ENCODE measurements at places on chromosomes 3 and 15. TPM values are rescaled to one million over a fixed set of nuclear protein-coding genes. Genes with fewer than 3 reads are reported as not detected.

GRCh38 chr3:171688002-171688401 lies 122.3 kb downstream of the PLD1 start:
- no peak for DNase-seq

DNA sequence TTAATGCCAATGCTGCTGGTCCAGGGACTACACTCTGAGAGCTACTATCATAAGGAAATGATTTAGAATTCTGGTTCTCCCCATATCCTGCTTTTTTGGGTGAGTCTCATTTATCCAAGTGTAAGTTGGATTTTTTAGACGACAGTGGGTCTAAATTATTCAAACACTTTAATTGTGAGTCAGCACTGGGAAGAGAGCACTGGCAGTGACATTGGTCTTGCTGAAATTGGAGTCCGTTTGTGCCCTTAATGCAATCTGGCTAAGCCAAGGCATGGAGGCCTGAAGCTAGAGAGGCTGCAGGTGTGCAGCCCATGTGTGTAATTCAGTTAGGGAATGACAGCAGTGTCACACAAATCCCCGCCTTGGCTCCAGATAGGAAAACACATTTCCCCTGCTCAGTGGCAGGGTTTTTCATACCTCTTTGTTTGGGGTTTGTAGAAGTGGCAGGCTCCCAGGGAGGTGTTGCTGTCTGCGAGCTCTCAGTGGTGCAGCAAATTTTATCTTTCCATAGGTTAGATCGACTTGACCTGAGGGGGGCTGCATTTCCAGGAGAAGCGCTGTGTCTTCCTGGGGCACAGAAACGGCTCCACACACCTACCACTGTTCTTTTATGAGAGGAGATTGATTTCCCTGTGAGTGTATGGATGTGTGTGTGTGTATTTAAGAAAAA lies 197.7 kb downstream of the CD47 start:
- DNase-seq: no peak

DNA sequence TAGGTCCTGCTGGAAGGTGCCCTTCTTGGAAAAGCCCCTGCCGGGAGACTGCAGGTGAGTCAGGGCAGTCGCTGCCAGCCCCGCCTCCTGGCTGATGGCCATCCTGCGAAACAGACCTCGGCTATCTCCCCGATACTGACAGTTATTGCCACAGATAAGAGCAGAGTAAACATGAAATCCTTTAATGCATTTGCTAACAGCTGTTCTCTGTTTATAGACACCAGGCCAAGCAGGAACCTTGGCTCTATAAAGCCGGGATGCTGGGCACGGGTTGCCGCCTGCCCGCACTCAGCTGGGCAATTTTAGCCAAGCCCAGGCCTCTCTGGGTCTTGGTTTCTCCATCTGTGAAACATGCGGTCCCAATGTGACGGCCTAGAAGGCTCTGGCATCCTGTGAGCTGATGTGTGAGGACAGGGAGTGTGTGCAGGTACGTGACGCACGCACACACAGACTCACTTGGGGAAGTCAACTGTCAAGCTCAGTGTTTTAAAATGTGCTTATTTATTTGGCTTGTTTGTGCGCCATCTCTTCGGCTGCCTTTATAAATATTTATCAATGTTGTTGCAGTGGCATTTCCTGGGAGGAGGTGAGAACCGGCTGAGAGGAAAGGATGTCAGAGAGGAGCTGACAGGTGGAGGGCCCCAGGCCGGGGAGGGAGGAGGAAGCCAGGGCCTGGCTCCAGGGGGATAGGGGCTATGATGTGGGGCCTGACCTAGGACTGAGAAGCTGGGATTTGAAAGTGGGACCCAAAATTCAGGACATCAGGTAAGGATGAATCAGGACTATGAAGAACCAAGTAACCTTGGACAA lies 50.8 kb upstream of the PRR23E start:
- peak; percentile 29 for DNase-seq

DNA sequence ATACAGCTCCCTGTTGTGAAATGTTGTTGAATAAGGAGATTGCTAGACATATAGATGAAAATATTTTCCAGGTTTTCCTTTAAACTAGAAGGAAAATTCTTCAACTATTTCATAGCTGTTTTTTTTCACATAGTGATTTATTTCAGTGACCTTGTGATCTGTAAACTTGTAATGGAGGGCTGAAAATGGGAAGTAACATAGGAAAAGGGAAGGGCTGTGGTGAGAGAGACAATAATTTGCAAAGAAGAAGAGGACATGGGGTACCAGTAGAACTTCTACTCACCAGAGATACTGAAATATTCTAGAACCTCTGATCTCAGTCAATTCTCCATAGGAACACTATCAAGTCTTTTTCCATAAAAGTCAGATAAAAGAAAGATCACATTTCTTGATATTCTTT lies 60.4 kb downstream of the PLS1 start:
- DNase-seq: no peak

DNA sequence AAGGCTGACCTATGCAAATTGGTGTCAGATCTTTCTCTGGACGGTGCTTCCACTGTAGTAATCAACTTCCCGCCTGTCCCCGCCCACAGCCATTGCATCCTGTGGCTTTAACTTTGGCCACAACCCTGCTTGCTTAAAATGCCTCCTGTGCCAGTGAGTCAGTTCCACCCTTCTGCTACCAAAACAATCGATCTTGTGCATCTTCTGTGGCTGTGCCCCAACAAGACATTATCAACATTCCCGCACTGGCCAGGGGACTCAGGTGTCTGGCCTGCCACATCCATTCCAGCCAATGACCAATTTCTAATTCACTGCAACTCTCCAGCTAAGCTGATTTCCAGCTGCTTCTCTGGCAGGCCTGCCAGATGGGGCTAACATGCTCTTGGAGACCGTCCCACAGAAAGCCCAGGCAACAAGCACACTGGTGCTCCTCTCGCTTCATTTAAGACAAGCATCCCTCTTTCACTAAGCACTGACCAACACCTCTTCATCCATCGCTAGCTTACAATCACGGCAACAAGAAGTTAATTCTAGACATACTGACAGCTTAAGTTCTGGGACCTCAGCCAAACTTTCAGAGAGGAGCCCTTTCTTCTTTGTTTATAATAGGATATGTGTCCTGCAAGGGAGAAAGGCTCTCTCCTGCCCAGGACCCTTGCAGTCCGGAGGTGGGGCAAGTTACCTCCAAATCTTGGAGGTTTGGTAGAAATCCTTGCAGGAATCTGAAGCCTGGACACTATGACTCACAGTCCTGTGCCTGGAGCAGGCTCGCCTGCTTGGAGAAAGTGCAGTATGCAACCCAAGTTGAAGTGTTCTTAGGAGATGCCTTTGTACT lies 6.7 kb downstream of the CA12 start:
- DNase-seq: peak; percentile 64

- DNase-seq: no peak
Measured at GRCh38 chr3:121552797-121553196, 7.0 kb upstream of the POLQ start.

GRCh38 chr15:78917888-78918287 lies 27.0 kb downstream of the CTSH start:
- no peak for DNase-seq

GRCh38 chr15:62378772-62379498 lies 213.8 kb upstream of the C2CD4B start:
- no peak for DNase-seq

GRCh38 chr3:172203522-172204258 lies 164.3 kb downstream of the FNDC3B start:
- no peak for DNase-seq

GRCh38 chr3:15161133-15161532 lies 44.9 kb upstream of the CAPN7 start:
- DNase-seq: no peak

- DNase-seq: no peak
Measured at GRCh38 chr3:127472506-127472905, 118.0 kb downstream of the TPRA1 start.

GRCh38 chr3:34668915-34669314 lies 870.5 kb downstream of the PDCD6IP start:
- no peak for DNase-seq

GRCh38 chr3:43369404-43370292 lies 83.3 kb downstream of the SNRK start:
- no peak for DNase-seq

Gene FETUB
- not detected for total RNA-seq

Gene PLA2G4E
- not detected for total RNA-seq

Gene A4GNT
- not detected for total RNA-seq

Gene PLXND1
- 12.1 TPM for total RNA-seq

Gene OXTR
- 0.63 TPM for total RNA-seq

Gene ZNF609
- 7.3 TPM for total RNA-seq
